ENCODE measurements at places on chromosomes 4 and X.

- DNase-seq = no peak
Measured at GRCh38 chrX:44439242-44439794, 95.8 kb upstream of the EFHC2 start.

DNA sequence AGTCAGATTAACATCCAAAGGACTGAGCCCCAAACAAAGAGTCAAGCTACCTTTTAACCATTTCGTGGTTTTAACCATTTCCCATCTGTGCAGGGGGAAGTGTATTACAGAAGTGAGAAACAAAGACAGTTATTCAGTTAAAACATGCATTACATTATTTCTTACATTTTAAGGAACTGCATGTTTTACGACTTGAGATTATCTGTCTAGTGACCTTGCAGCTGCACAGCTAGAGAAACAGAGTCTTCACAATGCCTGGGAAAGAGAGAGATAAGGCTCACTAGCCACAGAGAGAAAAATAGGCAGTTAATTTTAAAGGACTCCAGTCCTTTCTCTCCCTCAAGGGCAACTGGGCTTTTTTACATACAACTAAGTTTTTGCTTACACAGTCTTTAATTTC is 48.7 kb upstream of the KLHL4 start:
- DNase-seq = no peak

DNA sequence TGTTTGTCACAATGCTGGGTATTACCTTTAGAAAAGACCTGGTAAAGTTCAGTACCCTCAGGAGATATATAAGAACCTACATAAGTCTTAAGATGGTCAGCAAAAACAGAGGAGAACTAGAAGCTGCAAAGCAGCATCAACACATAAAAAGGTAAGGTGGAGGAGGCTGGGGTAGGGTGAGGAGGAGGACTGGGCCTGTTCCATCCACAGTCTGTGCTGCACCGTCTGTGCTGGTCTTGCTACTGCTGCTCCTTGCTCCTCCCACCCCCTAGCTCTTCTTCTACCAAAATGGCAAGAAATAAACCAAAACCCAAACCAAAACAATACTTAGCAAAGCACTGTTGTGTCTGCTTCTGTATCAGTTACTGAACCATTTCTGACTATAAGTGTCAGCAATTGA is 102.2 kb downstream of the CDS1 start:
- no peak for DNase-seq

DNA sequence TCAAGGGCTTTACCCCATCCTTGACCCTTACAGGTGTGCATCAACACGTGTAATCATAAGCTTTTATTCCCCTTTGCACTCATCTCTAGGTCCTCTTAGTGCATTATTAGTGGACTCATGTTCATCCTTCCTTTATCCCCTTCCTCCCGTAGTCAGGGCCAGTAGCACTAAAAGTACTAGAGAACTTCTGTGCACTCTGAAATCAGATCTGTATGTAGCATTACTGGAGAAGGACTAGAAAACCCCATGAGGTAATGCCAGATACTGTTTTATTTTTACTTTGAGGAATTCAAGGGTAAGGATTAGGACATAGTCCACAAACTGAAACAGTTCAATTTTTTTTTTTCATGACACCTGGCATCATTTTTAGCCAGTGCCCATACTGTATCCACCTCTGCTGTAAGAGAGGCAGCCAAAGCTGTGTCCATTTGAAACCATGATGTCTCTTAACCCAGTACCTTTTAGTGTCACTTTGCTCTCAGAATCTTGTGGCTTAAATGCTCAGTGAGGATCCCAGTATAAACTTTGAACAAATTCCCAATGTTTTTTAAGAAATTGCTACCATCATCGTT is 134.7 kb downstream of the FNIP2 start:
- DNase-seq = no peak

DNA sequence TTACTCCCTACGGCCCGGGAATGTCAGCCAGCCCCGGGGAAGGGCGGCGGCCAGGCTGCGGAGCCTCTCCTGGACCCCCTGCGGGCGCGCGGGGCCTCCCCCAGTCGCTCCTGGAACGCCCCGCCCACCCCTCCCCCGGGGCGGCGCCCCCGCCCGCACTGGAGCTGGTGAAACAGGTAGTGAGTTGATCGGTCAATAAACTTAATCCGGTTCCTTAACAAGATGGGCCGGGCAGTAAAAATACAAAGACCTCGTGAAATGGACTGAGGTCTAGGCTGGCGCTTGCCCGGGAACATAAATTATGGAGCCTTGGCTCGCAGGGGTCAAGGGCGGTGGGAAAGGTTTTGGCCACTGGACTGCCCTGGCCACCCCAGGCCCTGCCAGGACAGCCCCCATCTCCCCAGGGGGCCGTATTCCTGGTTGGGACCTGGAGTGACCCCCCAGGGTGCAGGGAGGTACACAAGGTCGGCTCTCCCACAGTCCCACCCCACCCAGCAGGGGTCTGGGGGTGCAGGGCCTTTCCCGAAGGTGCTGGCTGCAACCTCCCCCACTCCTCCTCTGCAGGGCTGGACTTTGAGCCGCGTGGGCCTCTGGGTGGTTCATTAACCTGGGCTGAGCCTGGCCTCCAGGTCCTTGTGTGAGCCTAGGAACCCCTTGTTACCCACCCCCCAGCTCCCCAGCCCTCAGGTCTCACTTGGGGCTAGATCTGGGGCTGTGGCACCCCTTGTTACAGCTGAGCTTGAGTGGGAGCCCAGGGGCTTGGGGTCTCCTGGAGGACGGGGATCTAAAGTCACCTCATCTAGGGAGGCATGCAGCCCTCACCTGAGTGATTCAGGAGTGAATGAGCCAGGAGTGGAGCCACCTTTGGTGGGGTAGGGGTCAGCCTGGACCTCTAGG is 2.5 kb downstream of the FGFR3 start:
- no peak for DNase-seq

DNA sequence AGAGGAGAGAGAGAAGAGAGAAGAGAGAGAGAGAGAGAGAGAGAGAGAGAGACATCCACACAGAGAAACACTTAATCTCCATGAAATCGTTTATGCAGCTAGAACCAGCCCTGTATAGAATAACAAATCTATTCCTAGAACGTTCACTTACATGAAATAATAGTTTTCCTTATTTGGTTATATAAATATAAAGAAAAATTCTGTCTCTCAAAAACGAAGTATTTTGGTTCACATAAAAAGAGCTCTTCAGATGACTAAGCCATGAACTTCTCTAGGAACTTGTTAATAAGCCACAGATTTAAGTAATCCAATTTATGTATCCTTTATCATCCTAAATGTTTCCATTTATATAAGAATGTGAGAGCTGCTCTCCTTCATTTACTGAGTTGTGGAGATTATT is 1315.1 kb upstream of the PCDH7 start:
- peak; percentile 37 for DNase-seq

DNA sequence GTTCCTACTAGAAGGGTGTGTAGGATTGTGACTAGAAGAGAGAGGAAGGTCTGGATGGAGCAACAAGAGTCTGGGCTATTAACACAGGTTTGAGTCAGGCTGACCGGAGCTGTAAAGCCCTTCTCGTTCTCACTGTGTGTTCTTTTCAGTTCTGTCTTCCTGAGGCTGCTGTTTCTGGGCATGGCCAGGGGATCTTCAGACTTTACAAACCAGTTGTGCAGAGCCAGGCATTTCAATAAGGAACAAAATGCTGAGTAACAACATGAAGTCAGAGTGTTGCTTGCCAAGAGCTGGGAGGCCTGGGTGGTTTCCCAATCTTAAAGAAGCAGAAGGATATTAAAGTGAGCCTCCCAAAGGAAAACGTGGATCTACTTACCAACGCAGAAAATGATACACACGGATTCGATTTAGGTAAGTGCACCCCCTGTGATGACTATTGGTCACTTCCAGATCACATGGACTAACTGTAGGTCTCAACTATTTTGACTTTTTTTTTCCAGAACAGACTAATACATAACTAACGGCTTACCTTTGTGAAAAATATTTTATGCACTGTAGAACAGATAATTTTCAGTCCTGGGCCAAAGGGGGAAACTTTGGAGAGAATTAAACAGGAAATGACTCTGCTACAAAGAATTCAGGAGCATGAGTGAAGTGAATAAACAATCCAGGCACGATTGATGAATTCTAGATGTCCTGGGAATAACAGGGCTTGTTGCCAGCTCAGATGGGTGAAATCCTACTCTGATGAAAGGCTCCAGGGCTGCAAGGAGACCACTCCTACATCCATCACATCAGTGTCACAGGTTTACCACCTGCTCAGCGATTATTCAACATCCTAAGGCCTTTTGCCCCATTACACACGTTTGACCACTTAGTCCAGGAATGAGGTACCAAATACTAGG is 94.5 kb downstream of the ANXA3 start:
- DNase-seq = peak; percentile 89

GRCh38 chrX:17803449-17803848 is 57.6 kb downstream of the RAI2 start:
- DNase-seq = no peak

- DNase-seq = no peak
Measured at GRCh38 chr4:24527371-24527770, 57.0 kb downstream of the DHX15 start.

DNA sequence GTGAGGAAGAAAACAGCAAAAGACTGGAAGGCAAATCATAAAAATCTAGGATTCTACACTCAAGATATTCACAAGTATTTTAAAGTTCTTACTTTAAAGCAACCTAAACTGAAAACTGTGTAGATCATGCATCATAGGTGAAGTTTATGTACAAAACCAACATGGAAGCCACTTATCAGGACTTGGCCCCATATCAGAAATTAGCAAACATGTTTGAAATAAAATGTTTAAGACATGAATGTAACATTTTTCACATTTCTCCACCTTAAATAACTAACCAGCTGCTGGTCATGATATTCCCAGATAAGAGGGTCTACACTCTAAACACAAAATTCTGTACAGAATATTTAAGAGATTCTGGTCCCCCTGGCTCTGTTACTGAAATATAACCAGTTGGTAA is 38.5 kb downstream of the APBB2 start:
- DNase-seq = peak; percentile 28

DNA sequence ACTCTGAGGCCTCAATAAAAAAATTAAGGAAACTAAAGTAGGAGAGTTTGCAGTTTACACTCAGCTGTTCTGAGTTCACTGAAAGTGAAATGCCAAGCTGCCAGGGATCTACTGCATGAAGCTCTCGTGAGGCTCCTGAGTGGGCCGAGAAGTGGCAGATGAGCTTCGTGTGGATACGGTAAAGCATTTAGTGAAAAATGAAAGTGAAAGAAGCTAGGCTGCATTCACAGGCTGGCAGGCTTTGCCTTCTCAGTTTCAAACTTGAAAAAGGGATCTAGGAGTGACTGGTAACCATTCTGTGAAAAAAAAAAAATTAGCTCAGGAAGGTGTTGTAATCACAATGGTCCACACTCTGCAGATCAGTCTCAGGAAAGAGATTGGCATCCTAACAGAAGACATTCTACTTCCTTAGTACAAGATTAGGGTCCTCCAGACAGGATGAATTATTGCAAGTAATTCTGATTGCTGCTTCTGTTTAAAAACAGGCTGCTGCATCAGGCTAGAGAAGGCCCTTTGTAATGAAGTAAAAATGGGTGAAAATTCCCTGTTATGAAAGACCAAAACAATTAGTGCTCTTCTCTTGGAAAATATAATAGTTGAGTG is 679.9 kb downstream of the RPA4 start:
- peak; percentile 67 for DNase-seq

- DNase-seq = no peak
Measured at GRCh38 chr4:1491328-1492141, 85.3 kb upstream of the NKX1-1 start.

GRCh38 chr4:11293866-11294265 is 134.8 kb downstream of the HS3ST1 start:
- DNase-seq = no peak

- peak; percentile 61 for DNase-seq
Measured at GRCh38 chrX:15882704-15883539, 28.3 kb upstream of the AP1S2 start.

DNA sequence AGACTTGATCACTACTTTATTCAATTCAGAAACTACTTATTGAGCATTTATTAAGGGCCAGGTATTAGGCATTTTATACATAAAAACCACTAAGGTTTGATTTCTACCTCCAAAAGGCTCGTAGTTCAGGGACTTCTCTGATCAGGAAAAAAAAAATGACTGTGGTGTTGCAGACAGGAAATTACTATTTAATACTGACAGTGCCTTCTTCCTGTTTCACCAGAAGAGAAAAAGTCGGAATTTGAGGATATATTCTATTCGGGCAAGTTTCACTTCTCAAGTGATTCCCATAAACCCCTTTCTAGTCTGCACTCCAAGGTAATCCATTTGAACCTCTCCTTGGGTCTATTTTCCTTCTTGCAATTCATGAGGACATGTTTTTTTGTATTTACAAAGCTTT is 15.3 kb upstream of the TASL start:
- DNase-seq = no peak

GRCh38 chr4:20983763-20984575 is 283.7 kb downstream of the PACRGL start:
- peak; percentile 3 for DNase-seq

- no peak for DNase-seq
Measured at GRCh38 chr4:97216046-97216445, 927.2 kb downstream of the STPG2 start.

DNA sequence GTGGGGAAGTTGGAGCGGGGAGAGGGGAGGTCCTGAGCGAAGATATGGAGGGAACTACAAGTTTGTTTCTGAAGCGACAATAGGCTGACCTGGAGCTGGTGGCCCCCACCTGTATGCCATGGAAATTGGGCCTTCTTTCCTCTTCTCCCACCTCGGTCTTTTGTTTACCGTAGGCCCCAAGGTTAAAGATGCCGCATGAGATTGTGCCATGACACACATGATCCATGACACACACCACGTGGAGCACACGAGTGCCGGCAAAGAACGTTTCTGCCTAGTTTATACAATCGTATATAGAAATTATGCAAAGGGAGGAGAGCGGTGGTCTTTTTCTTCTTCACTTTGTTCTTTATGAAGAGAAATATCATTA is 408 bp downstream of the TMEM33 start:
- DNase-seq = peak; percentile 26

DNA sequence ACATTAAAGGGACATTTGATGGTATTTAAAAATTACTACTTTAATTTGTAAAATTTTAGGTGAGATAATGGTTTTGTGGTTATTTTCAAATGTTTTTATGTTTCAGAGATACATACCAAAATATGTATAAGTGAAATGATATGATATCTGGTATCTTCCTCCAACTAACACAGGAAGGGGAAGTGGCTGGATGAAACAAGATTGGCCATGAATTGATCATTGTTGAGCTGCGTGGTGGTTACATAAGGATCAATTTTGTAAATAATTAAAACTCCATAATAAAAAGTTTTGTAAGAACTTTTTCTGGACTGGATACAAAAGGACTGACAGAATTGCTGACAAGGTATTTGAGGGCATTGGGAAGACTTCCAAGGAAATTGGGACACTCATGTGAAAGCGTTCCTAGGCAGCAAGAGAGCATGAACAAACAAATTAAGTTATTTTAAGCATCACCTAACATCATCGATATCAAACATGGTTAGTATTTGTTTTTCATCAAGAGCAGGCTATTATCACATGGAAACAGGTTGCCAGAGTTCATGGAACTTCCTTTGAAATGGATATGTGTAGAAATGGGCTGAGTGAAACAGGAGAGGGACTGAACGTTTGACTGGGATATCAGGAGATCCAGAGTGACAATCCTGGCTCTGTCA is 4.4 kb upstream of the PGM2 start:
- DNase-seq = no peak

DNA sequence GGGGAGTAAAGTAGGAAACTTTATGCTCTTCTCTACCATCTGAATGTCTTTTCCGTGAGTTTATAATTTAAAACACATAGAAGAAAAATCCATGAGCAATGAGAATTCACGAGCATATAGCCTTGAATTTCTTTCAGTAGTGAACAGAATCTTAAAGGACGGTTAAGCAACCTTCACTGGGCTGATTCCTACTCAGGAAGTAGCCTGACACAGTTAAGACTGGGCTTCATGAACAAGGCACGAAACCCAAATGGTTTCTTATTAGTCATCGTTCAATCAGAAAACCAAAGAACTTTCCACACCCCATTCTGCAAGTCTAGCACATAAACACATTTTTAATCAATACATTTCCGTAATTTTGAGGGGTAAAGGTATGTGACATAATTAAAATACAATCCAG is 95.8 kb downstream of the SH3KBP1 start:
- peak; percentile 19 for DNase-seq

Data from EL (cell line).